ENCODE measurements at places on chromosomes 3 and 15. TPM values are rescaled to one million over a fixed set of nuclear protein-coding genes. Genes with fewer than 3 reads are reported as not detected.

Gene SLITRK3
- total RNA-seq: not detected

Gene SENP8
- total RNA-seq: 2.6 TPM

Gene EPHA3
- total RNA-seq: not detected

- peak; percentile 22 for DNase-seq
- H3K36me3 ChIP-seq: no peaks in the 10 kb centered on the region
- no peak overlapping the region for H3K4me3 ChIP-seq
- H3K4me1 ChIP-seq: peaks cover 21% of the 10 kb centered on the region
Measured at GRCh38 chr15:52171386-52171785, 19.8 kb downstream of the GNB5 start.

GRCh38 chr3:188584958-188585689, 431.2 kb downstream of the LPP start:
- H3K36me3 ChIP-seq: no peaks in the 10 kb centered on the region
- H3K27ac ChIP-seq: no peak overlapping the region
- no peak for DNase-seq
- no peaks in the 10 kb centered on the region for H3K27me3 ChIP-seq
- no peak overlapping the region for H3K4me3 ChIP-seq

DNA sequence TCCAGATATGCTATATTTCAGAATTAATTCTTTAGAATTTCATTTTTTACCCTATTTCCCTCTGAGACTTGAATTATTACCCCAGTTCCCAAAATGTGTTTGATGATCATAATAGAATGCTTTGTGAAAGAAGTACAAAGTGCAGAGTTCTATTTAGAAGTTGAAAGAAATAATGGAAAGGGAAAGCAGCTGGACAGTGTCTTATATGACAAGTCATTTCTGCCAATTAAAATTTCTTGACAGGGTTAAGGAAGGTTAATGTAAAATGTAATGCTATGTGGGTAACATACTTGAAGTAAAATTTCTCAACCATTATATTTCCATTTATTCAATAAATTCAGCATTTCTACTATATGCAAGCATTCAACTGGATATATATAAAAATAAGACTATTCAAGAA, 33.1 kb downstream of the FGF7 start:
- no peaks in the 10 kb centered on the region for H3K4me1 ChIP-seq
- H3K36me3 ChIP-seq: no peaks in the 10 kb centered on the region
- H3K4me3 ChIP-seq: no peak overlapping the region
- H3K27me3 ChIP-seq: no peaks in the 10 kb centered on the region

DNA sequence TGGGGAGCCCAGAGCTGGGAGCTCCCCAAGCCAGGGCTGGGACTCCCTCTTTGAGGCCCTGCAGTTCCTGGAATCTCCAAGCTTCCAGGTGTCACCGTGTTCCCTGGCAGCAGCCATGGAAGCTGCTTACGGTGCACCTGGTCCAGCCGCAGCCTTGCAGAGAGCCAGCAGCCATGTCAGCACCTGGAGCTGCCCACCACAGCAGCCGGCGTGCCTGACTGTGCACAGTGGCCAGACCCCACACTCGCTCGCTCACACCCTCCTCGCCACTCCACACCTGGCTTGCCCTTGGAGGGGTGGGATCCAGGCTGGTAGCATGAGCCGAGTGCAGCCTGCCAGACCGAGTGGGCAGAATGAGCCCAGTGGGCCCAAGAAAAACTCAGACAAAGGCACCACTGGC, 14.8 kb upstream of the HTR3E start:
- H3K4me3 ChIP-seq: no peak overlapping the region
- DNase-seq: no peak
- no peaks in the 10 kb centered on the region for H3K4me1 ChIP-seq
- no peaks in the 10 kb centered on the region for H3K36me3 ChIP-seq
